ENCODE measurements at places on chromosomes 12 and 14. TPM values are rescaled to one million over a fixed set of nuclear protein-coding genes. Genes with fewer than 3 reads are reported as not detected.

The SLC39A5 gene
- not detected for total RNA-seq

The TUNAR gene
- total RNA-seq = not detected

DNA sequence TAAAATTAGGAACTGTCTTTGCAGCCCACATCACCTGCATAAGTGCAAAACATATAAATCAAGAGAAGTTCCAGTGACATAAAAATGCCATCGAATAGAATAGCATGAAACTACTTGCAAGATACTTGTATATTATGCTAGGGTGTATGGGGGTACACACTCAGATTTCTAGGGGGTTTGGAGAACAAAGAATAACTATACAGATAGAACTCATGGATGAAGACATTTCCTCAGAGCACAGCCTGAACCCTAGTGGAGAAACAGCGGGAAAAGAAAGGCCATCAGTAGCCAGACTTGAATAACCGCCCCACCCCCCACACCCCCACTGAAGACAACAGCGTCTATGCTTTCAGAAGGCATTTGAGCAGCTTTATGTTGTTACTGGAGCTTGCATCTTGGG, 425.8 kb downstream of the NPAS3 start:
- DNase-seq = no peak

DNA sequence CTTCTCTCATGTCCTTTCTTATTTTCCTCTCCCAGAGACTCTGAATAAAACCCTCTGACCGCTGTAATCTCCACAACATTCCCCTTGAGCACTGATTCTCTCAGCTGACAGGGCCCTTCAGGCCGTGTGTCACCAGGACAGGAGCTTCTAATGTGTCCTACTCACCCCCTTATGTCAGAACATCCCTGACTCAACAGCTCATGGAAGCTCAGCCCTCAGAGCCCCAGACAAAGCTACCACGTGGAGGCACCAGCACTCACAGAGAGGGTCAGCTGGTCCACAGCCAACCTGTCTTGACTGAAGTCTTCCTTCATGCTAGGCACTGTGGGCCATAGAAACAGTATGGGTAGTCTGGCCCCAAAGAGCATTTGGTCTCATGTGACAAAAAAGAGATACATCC, 49.8 kb downstream of the SMUG1 start:
- DNase-seq = no peak

The PTPRQ gene
- not detected for total RNA-seq

- peak; percentile 56 for DNase-seq
These were observed 225.5 kb downstream of the EPS8 start for GRCh38 chr12:15563663-15564062.

DNA sequence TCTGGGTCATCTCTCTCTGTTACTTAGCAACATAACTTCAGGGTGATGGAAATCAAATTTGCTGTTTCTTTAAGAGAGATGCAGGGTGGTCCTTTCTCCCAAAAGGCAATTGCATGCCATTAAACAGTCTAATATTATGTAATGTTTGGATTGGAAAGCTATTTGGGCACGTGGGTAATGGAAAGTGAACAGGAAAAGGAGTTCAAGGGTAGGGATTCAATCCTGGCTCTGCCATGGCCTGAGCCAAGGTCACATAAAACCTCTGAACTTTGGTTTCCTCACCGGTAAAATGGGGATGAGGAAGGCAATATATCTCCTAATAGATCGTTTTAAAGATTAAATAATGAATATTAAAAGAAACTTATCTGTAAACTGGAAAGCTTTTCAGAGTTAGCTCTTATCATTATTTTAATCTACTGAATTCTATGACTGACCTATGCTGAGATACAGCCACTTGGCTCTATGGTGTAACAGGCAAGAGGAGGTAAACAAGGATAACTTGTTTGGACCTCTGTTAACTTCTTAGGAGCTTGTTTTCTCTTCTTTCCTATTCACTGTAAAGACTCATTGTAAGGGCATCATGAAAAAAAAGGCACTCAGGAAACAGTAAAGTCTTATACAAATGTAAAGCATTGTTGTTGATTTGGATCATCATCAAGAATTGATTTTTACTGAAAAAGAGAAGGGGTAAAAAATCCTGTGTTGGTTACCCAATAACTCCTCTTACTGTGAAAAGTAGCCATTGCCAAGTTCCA, 55.7 kb upstream of the OVCH1 start:
- no peak for DNase-seq

GRCh38 chr14:34383839-34384238, 78.2 kb downstream of the SPTSSA start:
- no peak for DNase-seq

DNA sequence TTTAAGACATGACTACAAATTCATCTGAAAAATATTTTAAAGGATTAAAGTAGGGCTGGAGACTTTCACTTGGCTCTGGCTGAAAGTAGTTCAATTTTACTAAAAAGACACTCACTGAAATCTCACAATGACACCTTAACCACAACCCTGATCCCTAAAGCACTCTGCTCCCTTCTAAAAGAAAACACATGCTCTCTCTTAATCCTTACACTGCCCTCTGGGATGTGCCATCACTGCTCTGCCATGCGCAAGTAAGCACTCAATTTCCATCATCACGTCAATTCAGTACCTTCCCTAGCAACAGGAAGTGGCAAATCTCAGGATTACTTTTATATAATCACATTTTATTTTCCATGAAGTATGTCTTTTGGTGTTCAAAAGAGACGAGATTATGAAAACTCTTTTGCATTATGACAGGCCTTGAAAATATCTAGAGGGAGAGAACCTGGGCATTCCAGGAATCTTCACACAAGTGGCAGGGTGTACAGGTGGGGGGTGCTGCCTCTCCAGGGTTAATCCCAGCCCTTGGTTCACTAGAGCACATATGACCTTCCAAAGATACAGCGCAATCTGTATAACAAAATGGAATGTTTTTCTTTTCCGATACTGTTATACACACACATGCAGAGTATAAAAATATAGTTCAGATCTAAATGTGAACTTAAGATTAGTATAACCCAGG, 7.3 kb downstream of the ATG14 start:
- DNase-seq = no peak

DNA sequence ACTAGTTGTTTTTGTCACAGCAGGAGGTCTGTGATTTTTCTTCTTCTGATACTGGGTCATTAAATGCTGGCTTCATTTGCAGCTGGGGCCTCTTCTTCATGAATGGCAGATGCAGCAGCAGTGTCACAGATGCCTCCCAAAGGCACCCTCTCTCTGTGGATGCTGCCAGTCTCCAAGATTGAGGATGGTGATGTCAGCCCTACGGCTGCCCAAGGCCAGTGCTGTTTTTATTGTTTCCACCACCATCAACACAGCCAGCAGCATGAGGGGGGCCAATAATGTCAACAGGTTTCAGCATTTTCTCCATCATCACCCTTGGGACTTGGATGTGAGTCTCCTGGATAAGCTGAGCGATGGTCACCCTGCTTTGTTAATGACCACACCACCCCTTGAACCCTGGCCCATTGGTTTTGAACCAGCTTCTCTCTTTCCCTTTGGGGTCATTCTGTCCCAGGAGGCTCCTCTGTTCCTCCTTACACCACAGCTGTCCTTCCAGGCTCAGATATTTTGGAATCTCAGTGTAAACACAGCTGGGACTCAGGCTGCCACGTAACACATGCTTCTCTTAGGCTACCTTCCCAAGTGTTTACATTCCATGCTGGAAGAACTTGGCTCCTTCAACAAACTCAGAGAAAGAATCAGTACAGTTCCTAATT, 151.7 kb upstream of the DDHD1 start:
- DNase-seq = no peak

DNA sequence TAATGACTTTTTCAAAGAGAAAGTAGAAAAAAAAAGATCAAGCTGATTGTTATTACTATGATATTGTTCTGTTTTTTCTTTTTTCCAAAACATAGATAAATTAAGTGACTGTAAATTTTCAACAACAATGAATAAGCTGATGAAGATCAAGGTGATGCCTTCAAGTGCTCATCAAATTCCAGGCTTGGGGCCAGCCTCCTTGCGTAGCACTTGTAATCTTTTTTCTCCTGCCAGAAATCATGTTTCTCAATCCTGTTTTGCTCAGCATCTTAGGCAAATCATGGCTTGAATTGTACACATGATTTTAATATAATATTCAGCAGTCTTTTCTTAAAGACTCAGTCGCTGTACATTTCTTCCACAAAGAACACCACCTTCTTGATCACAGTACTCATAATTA, 333.2 kb downstream of the NPAS3 start:
- DNase-seq = no peak

DNA sequence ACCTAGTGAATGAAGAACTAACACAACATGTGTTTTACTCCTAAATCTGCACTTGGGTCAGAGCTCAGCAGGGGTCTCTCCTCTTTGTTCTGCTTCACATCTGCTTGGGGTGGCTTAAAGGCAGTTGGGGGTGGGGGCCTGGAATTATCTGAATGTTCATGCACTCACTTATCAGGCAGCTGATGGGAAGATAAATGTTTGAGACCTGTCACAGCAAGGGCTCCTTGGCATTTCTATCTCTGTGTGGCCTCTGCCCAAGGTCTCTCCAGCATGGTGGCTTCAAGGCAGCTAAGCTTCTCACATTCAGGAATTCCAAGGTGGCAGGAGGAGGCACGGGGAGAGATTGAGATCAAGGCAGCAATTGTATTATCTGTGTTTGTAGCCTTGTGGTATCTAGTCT, 6.4 kb upstream of the HMGA2 start:
- no peak for DNase-seq

Measured in dermis microvascular lymphatic vessel endothelial cell (primary cell).